ENCODE measurements at places on chromosomes 1 and 21.
A peak's percentile ranks its signal among the peaks of the same experiment; 100 is the strongest.

DNA sequence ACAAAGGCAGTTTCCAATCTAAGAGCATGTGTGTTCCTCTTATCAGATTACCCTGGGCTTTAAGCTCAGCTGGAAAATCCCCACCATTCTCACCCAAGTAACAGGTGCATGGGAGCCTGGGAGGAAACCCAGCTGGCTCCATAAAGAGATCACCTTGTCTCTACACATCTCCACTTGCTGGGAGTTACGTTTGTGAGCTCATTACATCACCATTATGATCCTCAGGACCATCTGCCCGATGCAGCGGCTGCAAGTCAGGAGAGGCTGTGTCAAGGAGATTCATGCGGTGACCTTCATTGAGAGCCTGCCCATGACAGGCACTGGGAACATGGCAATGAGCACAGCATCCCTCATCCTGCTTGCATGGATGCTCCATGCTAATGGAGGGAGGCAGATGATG is 618.0 kb downstream of the NPHP4 start:
- no peak for DNase-seq

GRCh38 chr21:34110594-34111202 is 37.3 kb downstream of the MRPS6 start:
- no peak for DNase-seq

DNA sequence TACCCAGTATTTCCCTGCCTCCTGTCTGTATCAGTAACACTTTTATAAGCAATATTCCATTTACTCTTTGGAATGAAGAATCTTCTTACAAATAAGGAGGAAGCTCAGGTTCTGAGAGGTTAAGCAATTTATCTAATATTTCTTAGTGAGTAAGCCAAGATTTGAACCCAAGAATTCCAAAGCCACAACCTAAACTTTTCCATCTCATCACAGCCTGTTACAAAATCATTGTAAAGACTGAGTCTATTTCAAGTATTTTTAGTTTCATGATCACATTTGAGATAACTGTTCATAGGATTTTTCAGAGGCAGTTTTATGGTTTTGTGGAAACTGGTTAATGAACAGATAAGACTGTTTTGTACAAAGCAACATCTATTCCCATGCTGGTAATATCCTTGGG is 29.8 kb upstream of the HHAT start:
- DNase-seq = no peak

GRCh38 chr1:89001510-89001909 is 9.1 kb upstream of the KYAT3 start:
- no peak for DNase-seq

DNA sequence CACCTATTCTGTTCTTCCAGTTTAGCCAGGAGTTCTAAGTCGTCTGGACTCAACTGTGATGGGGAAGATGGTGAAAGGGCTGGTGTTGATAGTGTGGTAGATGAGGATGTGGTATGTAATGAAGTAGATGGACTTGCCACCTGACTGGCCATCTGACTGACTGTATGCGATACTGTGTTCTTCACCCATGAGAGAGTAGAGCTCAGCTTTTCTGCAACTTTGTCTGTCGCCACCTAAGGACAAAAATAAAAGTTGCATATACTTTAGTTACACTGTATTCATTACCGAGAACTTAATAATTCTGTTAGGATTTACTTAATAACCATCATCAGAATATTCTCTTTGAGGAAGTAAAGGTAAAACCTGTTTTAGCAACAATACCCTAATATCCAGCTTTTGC is 48.5 kb downstream of the EVI5 start:
- DNase-seq = no peak

- DNase-seq = peak; percentile 19
Measured at GRCh38 chr1:62962901-62963776, 179.2 kb downstream of the ATG4C start.

DNA sequence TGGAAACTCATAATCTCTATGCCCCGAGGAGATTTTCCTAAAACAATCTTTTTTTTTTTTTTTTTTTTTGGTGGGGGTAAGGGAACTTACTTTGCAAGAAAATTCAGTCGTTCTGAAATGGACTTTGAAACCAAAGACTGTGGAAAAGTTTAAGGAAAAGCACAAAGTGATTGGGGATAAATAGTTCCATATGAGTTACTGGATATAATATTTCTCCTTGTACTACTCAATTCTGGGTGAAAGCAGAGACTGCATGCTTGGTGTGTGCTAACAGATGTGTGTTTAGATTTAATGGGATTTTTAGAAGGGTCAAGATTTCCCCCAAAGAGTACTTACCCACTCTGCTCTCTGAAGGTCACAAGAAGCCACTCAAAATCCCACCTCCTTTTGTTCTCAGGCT is 204.9 kb upstream of the USP24 start:
- no peak for DNase-seq

DNA sequence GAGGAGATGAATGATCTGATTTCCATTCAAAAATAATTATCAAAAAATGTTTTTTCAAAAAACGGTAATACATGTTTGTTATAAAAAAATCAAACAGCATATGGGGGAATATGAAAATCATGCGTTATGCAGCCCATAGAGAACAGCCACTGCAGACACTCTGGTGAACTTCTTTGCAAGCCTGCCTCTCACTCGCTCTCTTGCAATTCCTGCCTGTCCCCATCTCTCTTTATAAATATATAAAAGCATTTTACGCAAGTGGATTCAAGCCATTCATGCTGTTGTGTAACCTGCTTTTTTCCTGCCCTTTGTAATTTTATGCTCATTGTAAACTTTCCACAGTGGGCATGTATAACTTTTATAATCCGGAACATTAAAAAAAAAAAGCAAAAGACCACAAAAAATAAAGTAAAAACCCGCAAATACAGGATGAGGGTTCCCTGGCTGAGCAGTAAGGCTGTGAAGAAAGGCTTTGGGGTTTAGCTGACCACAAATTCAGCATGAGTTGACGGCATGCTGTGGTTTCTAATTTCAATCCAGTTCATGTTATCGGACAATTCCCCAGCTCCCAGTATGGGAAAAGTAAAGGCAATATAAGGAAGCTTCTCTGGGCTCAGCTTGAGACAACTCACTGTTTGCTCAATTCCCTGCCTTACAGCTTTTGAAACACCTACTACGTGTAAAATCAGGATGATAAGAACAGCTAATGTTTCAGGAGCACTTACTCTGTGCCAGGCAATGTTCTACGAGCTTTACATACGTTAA is 52.8 kb upstream of the ZBTB40 start:
- no peak for DNase-seq

GRCh38 chr1:235625831-235626230 is 23.8 kb downstream of the GNG4 start:
- DNase-seq = no peak

DNA sequence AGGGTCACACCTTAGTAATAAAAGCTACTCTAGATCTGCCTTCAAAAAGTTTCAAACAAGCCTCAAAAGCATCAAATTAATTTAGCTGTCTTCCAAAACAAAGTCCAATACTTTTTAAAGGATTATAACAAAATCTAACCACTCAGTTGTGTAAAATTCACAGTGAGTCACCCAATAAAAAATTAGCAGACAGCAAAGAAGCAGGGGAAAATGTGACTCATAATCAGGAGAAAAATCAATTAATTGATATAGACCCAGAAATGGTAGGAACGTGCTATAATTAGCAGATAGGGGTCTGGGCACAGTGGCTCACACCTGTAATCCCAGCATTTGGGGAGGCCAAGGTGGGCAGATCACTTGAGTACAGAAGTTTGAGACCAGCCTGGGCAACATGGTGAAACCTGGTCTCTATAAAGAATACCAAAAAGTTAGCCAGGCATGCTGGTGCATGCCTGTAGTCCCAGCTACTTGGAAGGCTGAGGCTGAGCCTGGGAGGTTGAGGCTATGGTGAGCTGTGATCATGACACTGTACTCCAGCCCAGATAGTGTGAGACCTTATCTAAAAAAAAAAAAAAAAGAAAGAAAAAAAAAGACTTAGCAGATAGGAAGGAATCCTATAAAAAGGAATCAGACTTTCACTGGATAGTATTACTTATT is 8.1 kb upstream of the MYOG start:
- DNase-seq = no peak

DNA sequence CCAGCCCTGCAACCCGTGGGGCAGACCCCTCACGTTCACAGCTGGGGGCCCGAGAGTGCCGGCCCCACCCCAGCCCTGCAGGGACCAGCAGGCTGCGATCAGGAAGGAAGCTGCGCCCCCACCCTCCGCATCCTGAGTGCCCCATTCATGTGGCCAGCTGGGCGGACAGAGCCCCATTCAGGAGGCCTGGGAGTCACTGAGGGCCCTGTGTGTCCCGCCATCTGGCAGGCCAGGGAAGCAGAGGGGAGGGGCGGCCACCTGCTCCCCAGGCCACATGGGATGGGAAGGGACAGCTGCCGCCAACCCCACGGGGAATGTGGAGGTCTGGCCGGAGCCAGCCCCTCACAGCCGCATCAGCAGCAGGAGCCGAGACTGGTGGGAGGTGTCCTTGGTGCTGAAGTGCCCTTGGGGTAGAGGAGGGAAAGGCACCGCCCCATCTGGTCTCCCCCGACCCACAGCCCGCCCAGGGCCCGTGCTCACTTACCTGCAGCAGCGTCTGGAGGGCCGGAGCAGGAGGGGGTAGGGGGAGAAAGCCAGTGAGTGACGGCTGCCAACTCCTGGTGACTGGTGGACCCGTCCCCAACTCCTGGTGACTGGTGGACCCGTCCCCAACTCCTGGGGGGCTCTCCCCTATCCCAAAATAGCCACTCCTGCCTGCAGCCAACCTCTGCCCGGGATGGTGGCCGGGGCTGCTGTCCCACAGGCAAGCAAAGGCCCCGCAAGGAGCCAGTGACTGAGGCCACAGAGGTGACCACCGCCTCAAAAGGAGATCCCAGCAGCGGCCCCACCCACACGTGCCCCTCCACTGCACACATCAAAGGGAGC is 8.7 kb downstream of the ACAP3 start:
- DNase-seq = no peak

DNA sequence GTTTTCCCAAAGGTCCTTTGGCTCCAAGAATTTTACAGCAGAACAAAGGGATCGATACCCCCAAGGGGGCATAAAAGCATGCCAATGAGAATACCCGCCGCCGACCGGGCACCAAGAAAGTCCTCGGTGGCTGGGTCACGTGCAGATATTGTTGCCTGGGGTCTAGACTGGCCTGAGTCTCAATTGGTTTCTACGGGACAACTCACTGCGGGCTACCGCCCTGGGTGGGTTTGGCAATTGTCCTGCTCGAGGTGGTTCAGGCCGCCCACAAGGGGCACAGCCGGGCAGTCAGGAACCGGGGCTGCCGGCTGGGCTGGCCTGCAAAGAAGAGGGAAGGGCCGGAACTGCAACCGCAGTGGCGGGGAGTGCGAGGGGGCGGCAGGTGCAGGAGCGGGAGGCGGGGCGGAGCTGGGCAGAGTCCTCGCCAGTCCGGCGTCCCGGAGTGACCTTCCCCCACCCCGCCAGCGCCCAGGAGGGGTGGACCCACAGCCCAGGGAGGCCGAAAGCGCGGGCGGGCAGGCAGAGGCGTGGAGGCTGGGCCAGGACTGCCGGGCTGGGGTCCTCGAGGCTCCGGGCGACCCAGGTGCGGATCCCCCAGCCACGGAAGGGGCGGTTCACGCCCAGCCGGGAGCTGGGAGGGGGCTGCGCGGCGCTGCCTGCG is 926 bp upstream of the ATP1B1 start:
- DNase-seq = no peak

DNA sequence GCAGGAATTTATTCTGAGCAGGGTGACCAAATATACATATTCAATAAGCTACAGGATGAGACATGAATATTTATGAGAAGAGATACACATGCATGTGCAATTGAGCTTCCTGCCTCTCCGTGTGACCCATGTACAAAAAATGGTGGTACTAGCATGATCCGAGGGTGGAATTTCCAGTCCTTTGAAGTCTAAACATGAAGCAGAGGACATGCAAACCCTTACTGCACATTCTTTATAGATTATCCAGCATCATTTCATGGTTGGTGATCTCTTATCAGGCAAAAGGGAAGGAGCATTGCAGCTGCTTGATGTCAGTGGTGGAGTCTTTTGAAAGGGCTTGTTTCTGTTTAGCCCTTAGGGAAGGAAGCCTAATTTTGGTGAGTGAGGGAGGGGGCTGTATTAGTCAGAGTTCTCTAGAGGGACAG is 448.6 kb downstream of the SETD4 start:
- DNase-seq = no peak

DNA sequence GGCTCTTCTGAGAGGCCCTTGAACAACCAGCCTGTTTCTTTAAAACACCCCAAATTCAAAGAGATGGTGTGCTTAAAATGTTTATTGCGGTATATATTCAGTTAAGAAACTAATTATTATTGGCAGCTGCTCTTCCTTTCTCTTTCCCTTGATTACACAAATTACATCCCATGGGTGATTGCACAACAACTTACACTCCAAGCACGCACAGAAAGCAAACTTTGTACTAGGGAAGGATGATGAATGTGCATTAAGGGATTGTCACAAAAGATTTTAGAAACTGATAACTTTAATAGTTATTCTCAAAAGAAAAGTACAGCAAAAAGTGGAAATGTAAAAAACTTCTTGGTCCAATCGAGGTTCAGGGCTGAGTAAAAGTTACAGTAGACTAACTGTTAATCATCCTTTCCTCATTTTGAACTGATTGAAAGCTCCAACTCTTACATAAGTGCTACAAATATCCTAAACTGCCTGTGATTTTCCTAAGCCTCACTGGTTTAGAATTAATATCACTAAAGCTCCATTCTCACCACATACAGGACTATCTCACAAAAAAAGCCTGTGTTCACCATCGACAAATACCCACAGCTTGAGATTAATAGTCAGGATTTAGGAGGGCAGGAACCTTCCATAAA is 153.4 kb downstream of the TTLL7 start:
- no peak for DNase-seq

DNA sequence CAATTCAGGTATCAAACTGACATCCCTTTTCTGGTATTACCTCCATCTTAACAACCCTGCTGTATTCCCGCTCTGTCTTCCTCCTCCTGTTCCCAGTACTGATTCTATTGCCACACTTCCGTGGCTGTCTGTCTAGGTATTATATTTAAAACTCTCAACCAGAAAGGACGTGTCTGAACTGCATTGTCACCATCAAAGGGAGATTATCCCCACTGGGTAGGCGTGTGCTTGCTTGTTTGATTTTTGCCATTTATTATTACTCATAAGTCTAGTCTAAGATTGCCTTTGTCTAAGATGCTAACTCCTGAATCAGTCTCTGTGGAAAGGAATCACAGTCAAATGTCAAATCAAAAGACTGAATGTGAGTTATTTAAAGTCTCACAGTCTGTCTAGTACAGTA is 650.1 kb downstream of the KCNT2 start:
- no peak for DNase-seq

- DNase-seq = no peak
Measured at GRCh38 chr21:42097860-42098454, 26.8 kb downstream of the UMODL1 start.

Measured in right renal cortex interstitium (tissue), 3 donors.